ENCODE measurements at places on chromosomes 1 and 21. TPM values are rescaled to one million over a fixed set of nuclear protein-coding genes. Genes with fewer than 3 reads are reported as not detected.

DNA sequence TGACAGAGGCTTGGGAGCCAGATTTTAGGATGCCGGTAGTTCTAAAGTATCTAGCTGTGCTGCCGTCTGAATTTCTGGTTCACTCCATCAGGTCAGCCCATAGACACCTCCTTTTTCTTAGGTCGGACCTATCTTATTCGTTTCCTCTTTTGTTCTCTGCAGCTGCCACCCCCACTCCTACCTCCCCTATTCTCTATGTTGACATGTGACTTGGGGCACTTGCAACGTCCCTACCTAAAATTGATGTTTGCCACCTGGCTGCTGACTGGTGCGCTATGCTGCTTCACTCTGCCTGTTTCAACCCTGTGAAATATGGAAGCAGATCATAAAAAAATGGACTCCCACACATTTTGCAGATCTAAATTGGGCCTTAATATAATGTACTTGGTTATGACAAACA is 55.3 kb downstream of the PBX1 start:
- no peak for ATAC-seq

GRCh38 chr1:8689431-8690252 is 127.8 kb downstream of the RERE start:
- no peak for ATAC-seq

GRCh38 chr1:232363008-232363407 is 266.9 kb downstream of the SIPA1L2 start:
- ATAC-seq: no peak

- no peak for ATAC-seq
Measured at GRCh38 chr1:88298506-88298905, 385.6 kb upstream of the PKN2 start.

- ATAC-seq: no peak
Measured at GRCh38 chr1:101178341-101178687, 58.5 kb upstream of the S1PR1 start.

GRCh38 chr1:153490272-153491051 is 30.0 kb upstream of the S100A7 start:
- peak; percentile 43 for ATAC-seq

DNA sequence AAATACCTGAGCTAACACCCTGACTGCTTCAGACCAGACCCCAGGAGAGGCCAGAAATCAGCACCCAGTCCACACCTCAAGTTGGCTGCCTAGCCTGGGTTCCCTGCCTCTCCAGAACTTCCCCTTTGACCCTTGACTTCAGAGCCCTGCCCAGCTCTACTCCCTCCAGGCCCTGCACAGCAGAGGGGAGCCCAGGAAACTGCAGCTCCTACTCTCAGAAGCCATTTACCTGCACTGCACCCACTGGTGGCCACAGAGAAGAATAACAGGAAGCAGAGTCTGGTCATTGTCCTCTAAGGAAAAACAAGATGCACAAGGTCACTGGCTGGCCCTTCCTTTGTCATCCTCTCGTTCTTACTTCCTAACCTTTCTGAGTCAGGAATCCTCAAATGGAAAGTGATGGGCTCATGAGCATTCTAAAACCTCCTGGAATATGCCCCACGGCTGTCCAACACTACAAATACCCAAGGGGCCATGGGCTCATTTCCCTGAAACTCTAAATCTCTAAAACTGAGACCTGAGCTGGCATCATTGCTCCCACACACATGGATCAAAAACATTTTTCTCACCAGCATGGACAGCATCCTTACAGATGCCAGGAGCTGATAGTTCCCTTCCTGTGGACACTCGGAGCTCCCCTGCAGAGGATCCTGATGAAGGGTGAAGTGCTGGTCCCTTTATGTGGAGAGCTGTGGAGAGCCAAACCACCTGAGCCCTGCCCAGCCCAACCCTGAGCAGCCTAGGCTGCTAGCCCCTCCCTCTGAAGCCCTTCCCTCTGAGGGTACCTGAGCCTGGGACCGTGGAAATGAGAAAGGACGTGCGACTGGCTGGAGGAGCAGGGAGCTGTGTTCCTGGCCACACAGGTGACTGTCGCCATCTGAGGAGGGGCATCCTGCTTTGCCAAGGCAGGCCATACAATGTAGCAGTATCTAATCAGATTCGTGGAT is at the start of gene ITLN2:
Gene ITLN2, minus strand, starts transcription at position 652 of the 947 bp plus-strand sequence. Its CDS starts 68 bp downstream, at position 584.
- peak; percentile 83 for ATAC-seq

- ATAC-seq: peak; percentile 17
Measured at GRCh38 chr1:1058921-1059493, 15.1 kb downstream of the RNF223 start.

- ATAC-seq: no peak
Measured at GRCh38 chr1:231200388-231201031, 38.7 kb downstream of the TRIM67 start.

PRDM16 gene
- not detected for total RNA-seq

DMBX1 gene
- total RNA-seq: 0.58 TPM

THEM4 gene
- total RNA-seq: 26.6 TPM

DNASE2B gene
- not detected for total RNA-seq

SCAMP3 gene
- total RNA-seq: 84.0 TPM

Measured in activated T-helper 17 cell treated with anti-CD3 and anti-CD28 coated beads, Interleukin-2, amount 50 U/mL, for 72 hours (primary cell).